CD4-positive, alpha-beta T cell treated with Interleukin-21 for 1 hour (primary cell): ENCODE measurements at places on chromosomes 7 and 10.

GRCh38 chr7:96739609-96740008 lies 30.0 kb upstream of the SEM1 start:
- no peak for DNase-seq

- peak; percentile 25 for DNase-seq
Measured at GRCh38 chr7:36742911-36743775, 18.8 kb upstream of the AOAH start.

- no peak for DNase-seq
Measured at GRCh38 chr7:45660901-45661211, 86.7 kb downstream of the ADCY1 start.

DNA sequence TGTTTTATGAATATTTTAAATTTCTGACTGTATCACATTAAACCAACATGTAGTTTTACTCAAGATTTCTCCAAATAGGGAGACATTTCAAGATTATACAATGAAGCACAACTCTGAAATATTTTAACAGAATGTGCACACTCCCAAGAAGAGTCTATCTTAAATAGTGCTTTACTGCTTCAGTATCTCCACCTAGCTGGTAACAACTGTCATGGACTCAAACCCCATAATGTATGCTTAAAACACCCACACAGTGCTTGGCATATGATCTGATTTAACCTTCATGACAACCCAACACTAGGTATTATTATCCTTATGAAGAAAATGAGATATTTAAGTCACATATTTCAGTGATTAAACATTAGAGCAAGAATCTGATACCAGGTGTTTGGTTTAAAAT lies 45.9 kb downstream of the ASZ1 start:
- no peak for DNase-seq

GRCh38 chr7:153939177-153939576 lies 113.0 kb upstream of the DPP6 start:
- DNase-seq: no peak

- no peak for DNase-seq
Measured at GRCh38 chr7:1861799-1862458, 191.9 kb downstream of the ELFN1 start.

DNA sequence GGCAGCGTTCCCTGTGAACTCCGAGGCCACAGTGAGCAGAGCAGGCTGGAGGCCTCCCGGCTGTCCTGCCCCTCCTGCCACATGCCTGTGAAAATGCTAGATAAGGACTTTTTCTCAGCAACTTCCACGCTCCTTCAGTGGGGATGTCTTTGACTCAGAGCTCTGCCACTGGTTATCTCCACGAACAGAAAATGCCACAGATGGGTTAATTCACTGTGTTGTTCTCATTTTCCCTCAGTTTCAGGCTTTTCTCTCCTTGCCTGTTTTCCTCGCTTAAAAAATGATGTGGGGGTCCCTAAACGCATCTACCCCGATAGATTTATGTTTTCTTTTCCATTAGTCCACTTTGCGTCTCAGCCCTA lies 51.3 kb downstream of the IKZF1 start:
- DNase-seq: no peak

- DNase-seq: no peak
Measured at GRCh38 chr7:140212100-140212881, 35.5 kb upstream of the KDM7A start.

DNA sequence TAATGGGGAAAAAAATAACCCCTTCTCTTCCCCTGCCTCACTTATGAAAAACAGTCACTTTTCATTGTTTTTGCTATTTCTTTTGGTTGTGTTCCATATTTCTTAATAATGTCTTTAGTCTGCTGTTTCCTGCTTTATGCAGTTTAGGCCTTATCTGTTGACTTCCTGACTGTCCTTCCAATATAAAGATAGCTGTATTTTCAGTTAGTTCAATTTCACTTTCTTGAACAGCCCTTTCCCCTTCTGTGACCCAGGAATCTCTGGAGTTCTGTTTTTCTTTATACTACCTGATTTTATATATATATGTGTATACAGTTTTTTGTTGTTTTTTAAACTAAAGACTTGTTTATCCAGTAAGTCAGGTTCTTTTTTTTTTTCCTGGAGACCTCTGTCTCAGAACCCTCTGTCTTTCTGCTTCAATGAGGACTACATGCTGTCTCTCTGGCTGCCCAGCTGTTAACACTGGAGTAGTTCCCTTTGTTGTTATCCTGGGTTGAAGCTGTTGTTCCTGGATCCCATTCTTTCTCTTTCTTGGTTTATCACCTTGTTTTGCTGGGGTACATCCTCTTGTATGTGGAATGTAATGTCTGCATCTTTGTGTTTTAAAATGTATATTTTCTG lies 87.2 kb downstream of the GSDME start:
- no peak for DNase-seq

- DNase-seq: peak; percentile 27
Measured at GRCh38 chr7:146090023-146090645, 26.5 kb upstream of the CNTNAP2 start.

GRCh38 chr7:108181073-108181985 lies 51.2 kb upstream of the LAMB4 start:
- peak; percentile 30 for DNase-seq

DNA sequence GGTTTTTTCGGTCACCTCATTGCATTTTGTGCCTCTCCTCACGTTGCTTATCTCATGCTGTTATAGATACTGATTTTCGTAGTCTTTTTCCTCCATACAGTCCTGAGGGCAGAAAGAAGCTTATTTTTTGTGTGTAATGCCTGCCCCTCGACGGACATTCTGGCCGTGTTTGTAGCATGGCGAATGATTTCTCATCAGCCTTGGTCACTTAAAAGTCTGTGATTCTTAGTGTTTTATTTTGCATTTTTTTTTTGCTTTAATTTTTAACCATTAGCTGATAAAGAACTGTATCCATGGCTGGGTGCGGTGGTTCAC lies 469 bp upstream of the NOC3L start:
- no peak for DNase-seq

GRCh38 chr10:655184-655583 lies 34.3 kb downstream of the DIP2C start:
- DNase-seq: no peak

DNA sequence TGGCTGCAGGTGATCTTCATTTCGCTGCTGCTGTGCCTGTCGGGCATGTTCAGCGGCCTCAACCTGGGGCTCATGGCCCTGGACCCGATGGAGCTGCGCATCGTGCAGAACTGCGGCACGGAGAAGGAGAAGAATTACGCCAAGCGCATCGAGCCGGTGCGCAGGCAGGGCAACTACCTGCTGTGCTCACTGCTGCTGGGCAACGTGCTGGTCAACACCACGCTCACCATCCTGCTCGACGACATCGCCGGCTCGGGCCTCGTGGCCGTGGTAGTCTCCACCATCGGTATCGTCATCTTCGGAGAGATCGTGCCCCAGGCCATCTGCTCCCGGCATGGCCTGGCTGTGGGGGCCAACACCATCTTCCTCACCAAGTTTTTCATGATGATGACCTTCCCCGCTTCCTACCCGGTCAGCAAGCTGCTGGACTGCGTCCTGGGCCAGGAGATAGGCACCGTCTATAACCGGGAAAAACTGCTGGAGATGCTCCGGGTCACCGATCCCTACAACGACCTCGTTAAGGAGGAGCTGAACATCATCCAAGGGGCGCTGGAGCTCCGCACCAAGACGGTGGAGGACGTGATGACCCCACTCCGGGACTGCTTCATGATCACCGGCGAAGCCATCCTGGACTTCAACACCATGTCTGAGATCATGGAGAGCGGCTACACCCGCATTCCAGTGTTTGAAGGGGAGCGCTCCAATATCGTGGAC lies 1.3 kb downstream of the CNNM2 start:
- DNase-seq: no peak

DNA sequence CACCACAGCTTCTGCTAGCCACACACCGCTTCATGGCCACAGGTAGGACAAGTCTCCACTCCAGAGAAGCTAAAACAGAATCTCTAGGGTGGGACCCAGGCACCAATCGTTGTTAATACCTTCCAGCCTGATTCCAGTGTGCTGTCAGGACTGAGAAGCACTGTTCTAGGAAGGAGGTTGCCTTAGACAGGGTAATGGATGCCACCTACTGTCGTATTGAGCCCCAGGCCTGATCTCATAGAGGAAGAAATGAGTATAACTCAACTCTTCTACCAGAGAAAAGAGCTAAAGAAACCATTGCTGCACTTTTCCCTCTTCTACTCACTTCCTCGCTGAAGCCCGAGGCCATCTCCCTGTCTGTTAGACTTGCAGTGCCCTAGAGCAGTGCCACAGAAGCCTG lies 31.8 kb downstream of the CNNM1 start:
- no peak for DNase-seq

DNA sequence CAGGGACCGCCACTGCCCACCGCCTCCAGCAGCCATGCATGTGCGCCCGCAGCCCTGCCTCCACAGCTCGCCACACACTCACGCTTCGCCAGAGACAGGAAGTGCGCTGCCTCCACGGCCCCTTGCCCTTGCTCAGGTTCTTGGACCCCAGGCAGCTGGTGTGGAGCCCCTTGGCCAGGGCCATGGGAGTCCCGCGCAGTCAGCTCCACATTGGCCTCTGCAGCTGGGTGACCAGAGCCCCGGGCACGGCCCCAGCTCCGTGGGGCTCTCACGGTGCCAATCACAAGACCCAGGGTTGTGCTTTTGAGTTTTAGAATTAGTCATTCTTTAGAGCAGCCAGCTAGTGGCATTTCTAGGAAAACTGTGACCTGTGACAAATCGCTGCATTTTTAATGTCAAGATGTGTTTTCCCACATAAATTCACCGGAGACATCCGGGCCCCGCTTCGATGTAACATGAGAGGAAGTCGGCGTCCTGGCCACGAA lies 4.3 kb upstream of the UTF1 start:
- DNase-seq: no peak

DNA sequence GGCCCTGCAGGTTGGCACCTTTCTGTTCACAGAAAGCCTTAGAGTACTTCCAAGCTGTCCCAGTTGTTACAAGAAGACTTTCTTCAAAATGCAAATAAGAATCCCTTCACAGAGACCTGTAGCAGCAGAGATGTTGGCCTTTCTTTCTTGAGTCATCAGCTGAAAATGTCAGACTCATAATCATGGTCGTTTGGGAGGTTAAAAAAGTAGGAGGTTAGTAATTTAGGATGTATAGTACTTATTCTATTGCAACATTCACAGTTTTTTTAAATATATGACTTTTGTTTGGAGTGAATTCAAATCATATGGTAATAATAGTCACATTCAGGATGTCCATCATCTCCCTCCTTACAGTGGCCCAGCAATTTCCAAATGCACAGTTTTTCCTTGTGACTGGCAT lies 223.9 kb upstream of the GLI3 start:
- DNase-seq: no peak

DNA sequence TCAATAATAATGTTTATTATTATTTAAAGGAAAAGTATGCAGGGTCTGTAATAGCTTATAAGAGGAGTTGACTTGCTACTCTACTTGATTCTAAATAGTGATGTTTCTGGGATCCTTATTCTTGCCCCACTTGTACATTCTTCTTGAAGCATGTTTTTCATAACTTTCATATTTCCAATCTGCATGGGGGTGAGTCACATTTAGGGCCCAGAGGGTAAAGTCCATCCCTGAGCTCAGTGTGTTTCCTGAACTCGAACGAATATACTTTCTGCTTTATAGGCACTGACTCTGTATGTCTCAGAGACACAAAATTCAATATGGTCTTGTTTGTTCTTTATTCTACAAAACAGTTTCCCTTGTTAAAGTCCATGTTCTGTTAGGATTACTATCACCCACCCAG lies 61.0 kb upstream of the SMIM30 start:
- no peak for DNase-seq

DNA sequence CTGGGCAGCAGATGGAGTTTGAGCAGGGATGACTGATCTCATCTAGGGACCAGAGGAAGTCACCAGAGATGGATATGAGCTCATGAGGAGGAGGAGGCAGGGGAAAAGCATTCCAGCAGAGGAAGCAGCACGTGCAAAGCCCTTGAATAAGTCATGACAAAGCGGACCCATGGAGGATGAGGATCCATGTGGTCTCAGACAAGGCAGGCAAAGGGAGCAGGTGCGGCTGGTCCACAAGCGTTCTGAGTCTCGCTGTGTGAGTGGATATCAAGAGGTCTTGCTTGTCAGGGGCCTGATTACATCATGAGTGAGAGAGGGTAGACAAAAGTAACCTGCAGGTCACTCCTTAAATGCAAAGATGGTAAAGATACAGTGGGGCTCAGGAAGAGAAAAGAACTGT lies 307.6 kb downstream of the GRID1 start:
- no peak for DNase-seq

DNA sequence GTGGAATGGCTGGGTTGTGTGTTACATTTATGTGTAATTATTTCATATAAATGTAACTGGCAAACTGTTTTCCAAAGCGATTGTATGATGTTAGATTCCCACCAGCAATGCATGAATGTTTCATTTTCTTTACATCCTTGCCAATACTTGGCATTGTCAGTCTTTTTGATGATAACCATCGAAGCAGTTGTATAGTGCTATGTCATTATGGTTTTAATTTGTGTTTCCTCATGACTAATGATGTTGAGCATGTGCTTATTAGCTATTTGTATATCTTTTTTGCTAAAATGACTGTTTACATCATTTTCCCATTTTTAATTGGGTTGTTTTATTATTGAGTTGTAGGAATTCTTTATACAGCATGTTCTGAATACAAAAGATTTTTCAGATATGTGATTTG lies 22.3 kb downstream of the AHCYL2 start:
- no peak for DNase-seq

DNA sequence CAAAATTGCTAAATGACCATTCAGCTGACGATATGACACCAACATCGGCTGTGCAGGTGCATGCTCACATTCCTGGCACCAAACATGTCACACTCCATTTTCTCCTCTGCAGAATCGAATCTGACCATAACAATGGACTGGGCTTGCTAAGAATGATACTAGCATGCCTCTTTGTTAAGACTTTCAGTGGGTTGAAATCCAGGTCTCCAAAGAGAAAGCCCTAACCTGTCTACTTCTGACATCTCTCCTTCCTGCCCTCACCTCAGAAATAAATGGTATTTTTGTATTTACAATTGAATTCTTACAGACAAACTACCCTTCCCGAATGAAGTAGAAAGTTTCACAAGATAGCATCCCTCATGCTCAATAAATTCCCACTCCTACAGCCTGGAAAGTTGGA lies 373.9 kb downstream of the KCNMA1 start:
- no peak for DNase-seq

DNA sequence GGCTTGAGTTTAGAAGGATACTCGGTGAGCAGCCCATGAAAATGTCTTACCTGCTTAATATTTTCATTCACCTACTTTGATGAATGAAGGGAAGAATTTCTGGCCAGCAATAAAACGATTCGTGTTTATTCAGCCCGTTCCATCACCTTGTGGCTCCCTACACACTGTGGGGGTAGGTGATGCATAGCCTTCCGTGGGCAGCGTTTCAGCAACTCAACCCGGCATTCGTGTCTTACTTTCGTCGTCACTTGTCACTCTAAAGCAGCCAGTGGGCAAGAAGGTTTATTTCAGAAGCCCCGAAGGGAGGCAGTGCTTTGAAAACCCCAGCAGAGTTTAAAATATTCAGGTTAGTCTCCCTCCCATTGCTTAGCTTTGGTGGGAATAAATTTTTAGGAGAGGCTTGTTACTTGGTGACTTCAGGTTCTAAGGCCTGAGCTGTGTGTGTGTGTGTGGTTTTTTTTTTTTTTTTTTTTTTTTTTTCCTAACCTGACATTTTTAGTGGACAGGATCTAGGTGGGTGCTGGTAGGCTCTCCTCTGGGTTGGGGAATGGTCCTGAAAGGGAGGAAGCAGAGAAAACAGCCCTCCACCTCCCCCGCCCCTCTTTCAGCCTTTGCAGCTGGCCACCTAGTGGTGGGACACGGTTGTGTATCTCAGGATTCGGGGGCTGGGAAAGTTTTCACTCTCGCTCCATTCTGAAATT lies 1.8 kb downstream of the GRK5 start:
- peak; percentile 62 for DNase-seq

- no peak for DNase-seq
Measured at GRCh38 chr10:125023862-125024496, 82.1 kb downstream of the ZRANB1 start.
